ENCODE measurements at places on chromosomes 7 and 10.

- DNase-seq = no peak
Measured at GRCh38 chr10:102752934-102753664, 9.4 kb downstream of the WBP1L start.

DNA sequence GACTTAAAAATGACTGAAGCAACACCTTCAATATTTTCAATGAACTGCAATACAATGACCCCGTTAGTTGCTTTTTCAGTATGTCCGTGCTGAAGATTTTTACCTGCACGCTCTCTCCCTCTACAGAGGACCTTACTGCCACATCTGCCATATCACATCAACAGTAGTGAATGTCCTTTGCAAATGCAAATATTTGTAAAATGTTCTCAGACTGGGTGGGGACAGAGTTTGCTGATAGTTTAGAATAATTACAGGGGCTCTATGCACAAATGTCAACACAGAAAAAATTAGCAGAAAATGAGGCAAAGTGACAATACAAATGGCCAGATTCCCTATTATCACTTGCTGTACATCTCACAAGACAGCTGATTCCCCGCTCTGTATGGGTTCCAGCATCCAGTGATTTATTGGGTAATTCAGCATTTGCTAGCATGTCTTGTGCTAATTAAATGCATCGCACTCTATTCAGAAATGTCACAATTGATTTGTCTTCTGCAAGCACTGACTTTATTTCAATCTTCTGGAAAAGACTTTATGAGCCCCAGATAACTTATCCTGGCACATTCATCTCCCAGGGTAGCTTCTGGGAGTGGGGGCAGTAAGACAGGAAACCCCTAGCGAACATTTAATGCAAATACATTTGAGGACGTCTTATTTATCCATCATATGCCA, 69.1 kb upstream of the PTER start:
- DNase-seq = no peak

GRCh38 chr7:157488966-157489365, 152.2 kb downstream of the DNAJB6 start:
- no peak for DNase-seq

- no peak for DNase-seq
Measured at GRCh38 chr10:128084364-128084763, 41.9 kb downstream of the MKI67 start.

- DNase-seq = no peak
Measured at GRCh38 chr7:42426163-42426562, 189.2 kb upstream of the GLI3 start.

- no peak for DNase-seq
Measured at GRCh38 chr7:94154858-94155257, 150.7 kb upstream of the BET1 start.

Measured in stimulated activated CD8-positive, alpha-beta memory T cell treated with anti-CD3 and anti-CD28 coated beads, Interleukin-7, amount 100 ng/mL, for 24 hours (primary cell).